Right ventricle myocardium superior (tissue), 1 donor: ENCODE measurements at places on chromosomes 5 and 9. TPM values are rescaled to one million over a fixed set of nuclear protein-coding genes. Genes with fewer than 3 reads are reported as not detected.

SLCO6A1 gene
- total RNA-seq = not detected

TRPM3 gene
- total RNA-seq = 0.16 TPM

OR1Q1 gene
- total RNA-seq = not detected

TMOD1 gene
- 192 TPM for total RNA-seq

ADRB2 gene
- total RNA-seq = 5.6 TPM

AGXT2 gene
- total RNA-seq = not detected

GPR151 gene
- not detected for total RNA-seq

SLC27A6 gene
- total RNA-seq = 82.3 TPM

BTNL3 gene
- not detected for total RNA-seq

ZNF484 gene
- 4.0 TPM for total RNA-seq

LRRC19 gene
- total RNA-seq = not detected

PRKACG gene
- total RNA-seq = not detected

TNFSF15 gene
- not detected for total RNA-seq

BNIP1 gene
- 9.1 TPM for total RNA-seq

RGS7BP gene
- total RNA-seq = 5.4 TPM

SLC25A48 gene
- not detected for total RNA-seq

TEX48 gene
- total RNA-seq = not detected

DNA sequence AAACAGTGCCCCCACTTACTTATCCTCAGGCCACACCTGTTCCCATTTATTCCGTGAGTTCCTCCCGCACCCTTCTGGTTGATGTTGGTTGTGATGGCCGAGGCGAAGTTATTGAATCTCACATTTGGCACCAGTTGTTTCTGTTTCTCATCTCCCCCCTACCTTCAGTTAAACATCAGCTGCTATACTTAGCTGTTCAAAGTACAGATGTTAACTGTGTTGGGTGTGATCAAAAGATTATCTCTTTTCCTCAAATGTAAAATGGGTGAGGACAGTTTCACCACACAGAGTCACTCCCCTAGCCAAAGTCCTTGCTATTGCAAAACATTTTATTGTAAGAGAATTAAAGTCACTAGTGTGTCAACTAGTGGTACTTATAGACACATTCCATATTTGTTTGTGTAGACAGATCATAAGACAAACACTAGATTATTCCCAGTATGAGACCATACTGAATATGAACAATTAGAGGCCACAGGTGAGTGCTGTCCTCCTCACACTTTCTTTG lies 43.2 kb upstream of the PRSS3 start:
- DNase-seq = no peak

- no peak for DNase-seq
These were observed 6.8 kb downstream of the FAM219A start for GRCh38 chr9:34451545-34451944.

DNA sequence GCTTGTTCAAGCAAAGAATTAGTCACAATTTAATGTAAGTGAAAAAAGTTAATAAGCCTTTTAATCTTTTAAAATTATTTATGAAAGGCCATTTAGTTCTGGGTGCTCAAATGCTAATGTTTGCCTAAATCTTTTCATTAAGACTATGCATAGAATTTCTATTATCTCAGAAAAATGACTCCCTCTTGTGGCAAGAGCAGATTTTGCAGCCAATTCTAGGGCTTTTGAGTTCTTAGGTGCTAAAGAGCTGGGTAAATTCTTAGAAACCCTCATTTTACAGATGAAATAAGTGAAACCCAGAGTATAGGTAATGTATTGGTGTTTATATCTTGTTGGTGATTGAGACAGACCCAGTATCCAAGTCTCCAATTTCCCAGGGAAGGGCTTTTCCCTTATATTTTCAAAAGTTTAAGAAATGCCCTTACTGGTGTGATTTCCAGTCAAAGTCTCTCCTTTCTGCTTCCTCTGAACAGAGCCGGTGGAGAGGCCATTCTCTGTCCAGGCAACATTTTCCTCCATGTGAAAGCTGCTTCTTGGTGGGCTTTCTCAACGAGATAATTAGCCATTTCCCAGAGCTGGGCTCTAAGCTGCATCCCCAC lies 24.1 kb upstream of the PCSK5 start:
- no peak for DNase-seq

DNA sequence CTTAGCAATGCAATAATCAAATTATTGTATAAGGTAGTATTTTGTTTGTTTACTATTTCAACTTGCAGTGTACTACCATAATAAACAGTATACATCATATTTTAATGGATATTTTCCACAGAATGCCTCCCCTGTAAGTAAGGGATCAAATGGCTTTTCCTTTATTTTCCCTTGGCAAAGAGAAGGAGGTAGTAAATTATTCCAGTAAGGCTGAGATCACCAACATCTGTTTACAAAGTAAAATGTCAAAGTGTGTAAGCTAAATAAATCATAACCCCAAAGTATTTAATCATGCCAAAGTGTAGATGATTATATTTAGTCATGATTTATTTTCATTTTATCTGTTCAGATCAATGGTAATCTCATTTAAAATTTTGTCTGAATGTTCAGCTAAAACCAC lies 537.6 kb downstream of the PRDM9 start:
- DNase-seq = no peak

- no peak for DNase-seq
These were observed 24.9 kb upstream of the ADRA1B start for GRCh38 chr5:159891371-159891770.

DNA sequence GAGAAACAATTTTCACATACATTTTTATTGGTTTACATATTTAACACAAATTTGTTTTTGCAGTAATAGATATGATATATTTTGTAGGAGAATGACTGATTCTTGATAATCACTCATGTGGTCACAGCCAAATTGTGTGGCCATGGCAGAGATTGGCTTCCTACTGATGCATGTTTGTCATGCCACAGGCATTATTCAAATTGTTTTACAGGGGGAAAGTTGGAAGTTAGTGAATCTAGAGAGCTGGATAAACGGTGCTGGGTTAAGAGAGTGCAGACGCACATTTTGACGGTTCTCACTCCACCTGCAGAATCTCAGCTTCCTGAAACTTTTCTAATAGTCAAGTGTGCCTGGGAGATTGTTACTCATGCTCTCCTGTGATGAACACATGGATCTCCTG lies 91.1 kb upstream of the FBN2 start:
- no peak for DNase-seq

GRCh38 chr5:177124486-177124991 lies 9.0 kb upstream of the NSD1 start:
- no peak for DNase-seq

DNA sequence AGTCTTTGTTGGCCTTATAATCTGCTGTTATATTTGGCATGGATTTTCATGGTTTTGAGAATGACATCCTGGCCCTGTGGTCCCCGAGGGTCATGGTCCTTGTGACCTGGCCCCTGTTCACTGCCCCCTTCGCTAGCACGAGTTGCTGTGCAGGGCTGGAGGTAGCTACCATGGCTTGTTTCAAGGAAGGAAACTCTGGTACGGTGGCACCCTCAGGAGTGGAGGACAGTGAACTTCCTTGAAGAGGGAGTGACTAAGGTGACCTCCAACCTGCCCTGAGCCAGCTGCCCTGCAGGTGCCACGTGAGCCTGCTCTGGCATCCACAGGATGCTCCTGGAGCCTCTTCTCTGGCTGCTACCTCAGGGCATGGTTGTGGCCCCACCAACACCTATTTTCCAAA lies 62.1 kb downstream of the MTAP start:
- no peak for DNase-seq

GRCh38 chr9:129033216-129033615 lies 3.2 kb upstream of the MIGA2 start:
- no peak for DNase-seq

DNA sequence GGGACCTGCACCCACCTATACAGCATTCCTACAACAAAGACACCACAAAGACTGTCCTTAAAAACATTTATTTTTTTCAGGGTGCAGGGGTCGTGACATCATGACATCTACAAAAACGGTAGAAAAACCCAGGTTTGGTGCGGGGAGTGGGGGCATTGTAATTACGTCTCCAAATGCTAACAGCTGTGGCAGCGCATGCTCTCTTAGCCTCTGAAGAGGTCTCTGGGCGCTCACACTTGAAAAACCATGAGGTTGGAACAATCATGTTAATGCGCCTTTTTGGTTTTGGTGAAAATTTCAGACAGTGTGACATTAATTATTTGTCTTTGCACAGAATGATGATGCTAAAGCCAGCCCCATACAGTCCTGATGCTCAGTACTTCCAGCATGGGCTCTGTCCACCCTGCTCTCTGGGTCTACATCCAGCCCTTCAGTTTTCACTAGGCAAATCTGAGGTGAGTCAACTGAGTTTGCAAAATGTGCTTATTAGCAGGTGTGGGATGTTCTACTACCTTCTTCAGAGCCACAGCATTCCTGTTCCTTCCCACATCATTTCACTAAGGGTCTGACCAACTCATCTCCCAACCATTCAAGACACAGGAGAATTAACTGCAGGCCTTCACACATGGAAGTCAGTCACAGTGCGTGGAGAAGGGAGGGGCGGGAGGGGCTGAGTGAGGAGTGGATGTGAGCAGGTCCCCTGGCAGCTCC lies 14.1 kb downstream of the ALDH1B1 start:
- no peak for DNase-seq

- no peak for DNase-seq
These were observed 31.8 kb downstream of the DNAI1 start for GRCh38 chr9:34490360-34490759.

GRCh38 chr5:174409070-174409469 lies 315.3 kb upstream of the MSX2 start:
- no peak for DNase-seq

DNA sequence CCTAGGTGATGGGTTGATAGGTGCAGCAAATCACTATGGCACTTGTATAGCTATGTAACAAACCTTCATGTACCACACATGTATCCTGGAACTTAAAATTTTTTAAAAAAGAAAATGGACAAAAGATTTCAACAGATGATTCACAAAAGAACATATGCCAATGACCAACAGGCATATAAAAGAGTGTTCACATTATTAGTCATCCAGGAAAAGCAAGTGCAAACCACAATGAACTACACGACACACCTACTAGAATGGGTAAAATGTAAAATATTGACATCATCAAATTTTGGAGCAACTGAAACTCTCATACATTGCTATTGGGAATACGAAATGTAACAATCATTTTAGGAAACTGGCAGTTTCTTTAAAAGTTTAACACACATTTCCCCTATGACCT lies 109.9 kb downstream of the YIPF5 start:
- no peak for DNase-seq

DNA sequence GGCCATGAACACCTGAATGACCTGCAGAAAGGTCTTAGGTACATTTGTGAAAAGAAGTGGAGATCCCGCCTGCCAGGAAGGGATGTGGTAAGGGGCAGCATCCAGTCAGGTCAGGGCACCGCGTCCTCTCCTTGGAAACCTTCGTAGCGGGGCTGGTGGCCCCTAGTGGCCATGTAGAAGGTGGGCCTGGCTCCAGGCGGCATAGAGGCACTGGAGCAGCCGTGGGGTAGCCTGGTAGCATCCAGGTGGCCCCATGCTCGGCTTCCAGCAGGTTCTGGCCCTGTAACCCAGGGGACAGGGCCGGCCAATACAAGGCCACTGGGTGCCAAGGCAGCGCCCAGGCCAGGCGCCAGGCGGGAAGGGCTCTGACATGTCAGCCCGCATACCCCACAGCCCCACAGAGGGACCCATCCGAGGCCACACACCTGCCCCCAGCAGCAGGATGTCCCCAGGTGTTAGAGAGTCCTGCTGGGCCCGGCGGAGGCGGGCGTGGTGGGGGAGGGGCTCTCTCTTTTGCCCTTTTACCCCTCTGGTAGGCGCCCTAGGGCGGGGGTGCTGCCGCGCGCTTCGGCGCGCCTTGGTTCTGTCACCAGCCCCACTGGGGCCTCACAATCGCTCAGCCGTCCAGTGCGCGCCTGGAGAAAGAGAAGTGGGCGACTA lies 58.3 kb upstream of the SPATA31E1 start:
- no peak for DNase-seq

DNA sequence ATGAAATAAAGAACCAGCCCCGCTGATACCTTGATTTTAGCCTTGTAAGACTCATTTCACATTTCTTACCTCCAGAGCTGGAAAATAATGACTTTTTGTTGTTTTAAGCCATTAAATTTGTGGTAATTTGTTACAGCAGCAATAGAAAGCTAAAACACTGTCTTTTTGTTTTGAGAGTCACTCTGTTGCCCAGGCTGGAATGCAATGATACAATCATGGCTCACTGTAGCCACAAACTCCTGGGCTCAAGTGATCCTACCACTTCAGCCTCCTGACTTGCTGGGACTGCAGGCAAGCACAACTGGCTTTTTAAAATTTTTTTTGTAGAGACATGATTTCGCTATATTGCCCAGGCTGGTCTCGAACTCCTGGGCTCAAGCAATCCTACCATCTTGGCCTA lies 34.7 kb upstream of the MYO10 start:
- DNase-seq = no peak

- no peak for DNase-seq
These were observed 316.3 kb downstream of the MCTP1 start for GRCh38 chr5:94968507-94969095.

GRCh38 chr9:24620741-24621140 lies 75.0 kb upstream of the IZUMO3 start:
- DNase-seq = no peak

GRCh38 chr5:124996023-124996763 lies 249.8 kb upstream of the ZNF608 start:
- no peak for DNase-seq

GRCh38 chr9:81259896-81260295 lies 429.5 kb downstream of the TLE1 start:
- no peak for DNase-seq

DNA sequence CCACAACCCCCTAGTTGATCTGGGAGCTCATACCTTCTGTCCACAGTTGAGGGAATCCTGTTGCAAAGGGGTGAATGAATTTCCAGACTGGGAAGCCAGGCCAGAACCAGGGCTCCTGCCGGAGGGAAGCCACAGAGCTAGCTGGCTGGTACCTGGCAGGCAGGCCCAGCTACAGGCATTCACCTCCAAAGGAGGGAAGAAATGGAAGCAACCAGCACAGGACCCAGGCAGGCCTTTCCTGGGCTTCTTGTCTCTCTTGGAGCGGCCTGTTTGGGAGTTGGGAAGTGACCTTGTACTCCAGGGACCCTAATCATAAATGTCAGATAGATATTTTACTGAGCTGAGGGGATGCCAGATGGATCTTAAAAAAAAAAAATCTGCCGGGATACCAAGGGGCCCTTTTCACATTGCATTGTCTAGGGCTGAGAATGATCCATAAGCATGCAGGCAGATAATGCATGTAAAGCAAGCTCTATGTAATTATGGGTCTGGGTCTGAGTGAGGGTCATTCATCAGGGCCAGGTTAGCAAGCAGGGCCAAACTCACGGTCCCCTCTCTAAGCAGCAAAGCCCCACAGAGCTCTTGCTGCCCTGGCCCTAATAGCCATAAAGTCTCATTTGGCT lies 8.4 kb downstream of the NR2F1 start:
- no peak for DNase-seq

DNA sequence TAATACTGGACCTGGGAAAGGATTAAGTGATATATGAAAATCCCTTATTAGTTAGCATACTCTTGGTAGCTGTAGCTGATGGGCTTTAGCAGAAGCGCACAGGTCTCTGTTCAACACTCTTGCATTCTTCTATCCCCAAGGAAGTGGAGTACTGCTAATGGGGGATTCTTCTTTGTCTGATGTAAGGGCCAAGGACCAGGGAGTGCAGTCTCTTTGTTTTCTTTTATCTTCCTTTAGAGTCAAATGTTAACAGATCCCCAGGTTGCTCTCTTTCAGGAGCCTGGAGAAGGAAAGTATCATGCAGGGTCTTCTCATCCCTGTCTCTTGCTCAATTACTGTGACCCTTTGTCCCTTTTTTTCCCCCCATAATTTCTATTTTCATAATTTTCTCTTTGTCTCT lies 1146.9 kb upstream of the DMAC1 start:
- DNase-seq = no peak
